ENCODE measurements at places on chromosomes 1 and 21.
A peak's percentile ranks its signal among the peaks of the same experiment; 100 is the strongest.

DNA sequence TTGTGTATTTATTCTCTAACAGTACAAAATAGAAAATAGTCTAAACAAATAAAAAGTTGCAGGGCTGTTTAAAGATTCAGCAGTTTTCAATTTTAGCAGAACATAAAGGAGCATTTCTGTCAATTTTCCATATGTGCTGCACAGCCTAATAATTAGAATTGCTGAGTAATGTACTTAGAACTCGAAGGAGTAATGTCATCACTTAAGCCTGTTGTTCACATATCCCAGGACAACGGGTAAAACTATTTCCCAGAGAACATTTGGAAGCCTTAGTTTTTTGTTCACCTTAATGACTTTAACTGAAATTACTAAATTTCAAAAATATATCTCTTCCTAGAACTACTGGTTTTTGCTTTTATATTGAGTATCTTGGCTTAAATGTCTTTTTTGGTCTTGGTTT is 81.6 kb downstream of the ZP4 start:
- H3K27me3 ChIP-seq: no peaks in the 10 kb centered on the region
- no peaks in the 10 kb centered on the region for H3K4me1 ChIP-seq
- no peak for DNase-seq
- no peaks in the 10 kb centered on the region for H3K36me3 ChIP-seq

GRCh38 chr21:25566645-25567044 is 40.6 kb downstream of the MRPL39 start:
- peaks cover 15% of the 10 kb centered on the region for H3K4me1 ChIP-seq
- H3K4me3 ChIP-seq: no peak overlapping the region
- H3K27ac ChIP-seq: peak overlapping the region; percentile 31
- H3K27me3 ChIP-seq: no peaks in the 10 kb centered on the region
- no peaks in the 10 kb centered on the region for H3K36me3 ChIP-seq

- H3K27me3 ChIP-seq: no peaks in the 10 kb centered on the region
- no peak for DNase-seq
- no peaks in the 10 kb centered on the region for H3K4me1 ChIP-seq
- no peaks in the 10 kb centered on the region for H3K36me3 ChIP-seq
Measured at GRCh38 chr1:203176273-203177035, 828 bp upstream of the MYBPH start.

DNA sequence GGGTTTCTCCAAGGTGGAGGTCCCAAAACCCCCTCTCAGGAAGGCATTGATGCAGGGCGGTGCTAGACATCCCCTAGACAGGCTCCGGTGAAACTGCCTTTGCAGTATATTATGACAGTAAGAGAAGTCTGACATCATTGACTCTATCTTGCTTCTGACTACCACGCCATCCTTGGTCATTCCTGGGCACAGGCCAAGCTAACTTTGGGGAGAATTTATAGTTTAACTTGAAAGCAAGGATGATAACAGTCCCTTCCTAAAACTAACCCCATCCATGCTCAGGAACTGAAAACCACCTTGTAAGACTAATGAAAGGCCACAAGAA is 30.3 kb downstream of the RSPH1 start:
- H3K4me1 ChIP-seq: peaks cover 33% of the 10 kb centered on the region
- H3K36me3 ChIP-seq: no peaks in the 10 kb centered on the region
- no peak overlapping the region for H3K27ac ChIP-seq
- H3K4me3 ChIP-seq: no peak overlapping the region
- no peaks in the 10 kb centered on the region for H3K27me3 ChIP-seq
- DNase-seq: no peak

DNA sequence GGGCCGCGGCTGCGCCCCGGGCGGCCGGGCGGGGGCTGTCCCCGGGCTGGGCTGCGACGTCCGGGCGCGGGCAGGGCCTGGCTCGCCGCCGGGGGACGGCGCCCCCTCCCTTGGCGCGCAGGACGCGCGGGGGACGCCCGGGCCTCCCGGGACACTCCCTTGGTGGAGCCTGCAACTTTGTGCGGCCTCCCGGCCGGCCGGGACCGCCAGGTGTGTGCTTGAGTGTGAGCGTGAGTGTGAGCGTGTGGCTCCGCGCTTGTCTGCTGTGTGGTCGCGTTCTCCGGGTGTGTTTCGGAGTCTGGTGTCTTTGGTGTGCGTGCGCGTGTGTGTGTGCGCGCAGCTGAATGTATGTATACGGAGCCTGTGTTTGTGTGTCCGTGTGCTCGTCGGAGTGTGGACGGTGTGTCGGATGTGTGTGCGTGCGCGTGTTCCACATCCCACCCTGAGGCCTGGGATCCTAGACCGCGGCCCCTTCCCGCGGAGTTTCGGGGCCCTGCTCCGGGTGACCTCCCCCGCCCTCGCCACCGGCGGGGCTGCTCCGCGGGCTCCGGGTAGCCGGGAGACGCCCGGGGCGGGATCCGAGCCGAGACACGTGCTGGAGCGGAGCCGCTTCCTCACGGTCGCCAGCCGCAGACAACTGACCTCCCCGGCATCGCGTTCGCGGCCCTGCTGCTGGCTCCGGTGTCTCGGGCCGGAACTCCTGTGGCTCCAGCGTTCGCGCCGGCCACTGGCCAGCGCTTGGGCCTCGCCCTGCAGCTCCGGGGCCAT is 1.7 kb downstream of the PTPRU start:
- peaks cover 22% of the 10 kb centered on the region for H3K4me1 ChIP-seq
- H3K27me3 ChIP-seq: peaks cover 5% of the 10 kb centered on the region

GRCh38 chr1:118989878-118990378 is 1.8 kb upstream of the TBX15 start:
- peaks cover 12% of the 10 kb centered on the region for H3K4me1 ChIP-seq
- H3K36me3 ChIP-seq: no peaks in the 10 kb centered on the region
- no peak overlapping the region for H3K4me3 ChIP-seq

- H3K27ac ChIP-seq: no peak overlapping the region
- H3K36me3 ChIP-seq: no peaks in the 10 kb centered on the region
- DNase-seq: no peak
Measured at GRCh38 chr1:27166929-27167328, 12.0 kb upstream of the SLC9A1 start.

GRCh38 chr1:80540149-80540548 is 1260.6 kb upstream of the ADGRL2 start:
- H3K27me3 ChIP-seq: no peaks in the 10 kb centered on the region
- H3K36me3 ChIP-seq: no peaks in the 10 kb centered on the region
- no peaks in the 10 kb centered on the region for H3K4me1 ChIP-seq

DNA sequence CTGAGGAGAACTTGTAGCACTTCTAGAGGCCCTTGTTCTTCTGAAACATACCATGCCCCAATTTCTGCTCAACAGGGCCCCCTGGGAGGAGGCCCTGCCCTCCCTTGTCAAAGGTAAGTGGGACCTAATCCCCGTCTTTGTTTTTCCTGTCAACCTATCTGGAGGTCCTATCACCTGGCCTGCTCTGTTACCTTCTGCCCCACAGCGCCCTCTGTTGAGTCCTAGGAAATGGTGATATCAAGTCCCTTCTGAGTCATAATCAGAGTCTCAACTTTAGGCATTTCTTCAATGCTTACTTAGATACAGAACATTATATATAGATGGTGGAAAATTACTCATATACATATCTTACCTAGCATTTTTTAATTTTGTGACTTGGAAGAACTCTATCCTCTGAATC is 28.2 kb upstream of the FCRL4 start:
- H3K4me3 ChIP-seq: no peak overlapping the region
- H3K27me3 ChIP-seq: peaks cover 3% of the 10 kb centered on the region
- H3K4me1 ChIP-seq: no peaks in the 10 kb centered on the region

GRCh38 chr1:203121186-203122015 is 6.1 kb upstream of the ADORA1 start:
- no peak overlapping the region for H3K4me3 ChIP-seq
- no peak overlapping the region for H3K27ac ChIP-seq
- H3K4me1 ChIP-seq: no peaks in the 10 kb centered on the region
- DNase-seq: no peak
- H3K36me3 ChIP-seq: no peaks in the 10 kb centered on the region

DNA sequence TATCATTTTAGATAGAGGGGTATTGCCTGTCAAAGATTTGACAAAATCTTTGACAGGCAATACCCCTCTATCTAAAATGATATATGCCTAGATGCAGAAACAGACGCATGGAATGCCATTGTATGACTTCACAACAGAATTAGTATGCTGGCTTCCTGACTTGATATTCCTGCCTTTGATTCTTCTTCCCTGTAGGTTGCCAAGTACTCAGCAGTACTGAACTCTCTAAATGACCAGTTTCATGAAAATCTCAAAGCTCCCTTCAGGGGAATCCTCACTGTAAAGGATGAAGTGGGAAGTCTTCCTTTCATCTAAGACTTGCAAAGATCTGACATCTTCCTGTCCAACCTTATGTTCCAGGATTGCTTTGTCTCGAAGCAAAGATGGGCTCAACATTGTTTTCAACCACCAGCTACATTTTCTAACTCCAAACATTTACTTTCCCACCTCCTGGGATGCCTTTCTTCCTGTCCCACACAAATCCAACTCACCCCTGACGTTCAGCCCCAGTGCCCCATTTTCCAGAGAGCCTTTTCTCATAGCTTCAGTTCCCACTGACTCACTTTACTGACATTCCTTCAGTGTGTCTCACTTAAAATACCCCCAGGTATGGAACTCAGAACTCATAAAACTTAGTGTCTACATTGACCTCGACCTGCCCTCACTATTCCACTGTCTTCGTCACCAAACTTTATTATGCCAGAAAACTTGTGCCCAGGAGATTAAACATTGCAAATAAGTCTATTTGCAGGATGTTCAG is 67.3 kb upstream of the KCNJ6 start:
- H3K27me3 ChIP-seq: no peaks in the 10 kb centered on the region
- no peak overlapping the region for H3K4me3 ChIP-seq
- H3K4me1 ChIP-seq: no peaks in the 10 kb centered on the region
- H3K27ac ChIP-seq: no peak overlapping the region
- no peaks in the 10 kb centered on the region for H3K36me3 ChIP-seq

DNA sequence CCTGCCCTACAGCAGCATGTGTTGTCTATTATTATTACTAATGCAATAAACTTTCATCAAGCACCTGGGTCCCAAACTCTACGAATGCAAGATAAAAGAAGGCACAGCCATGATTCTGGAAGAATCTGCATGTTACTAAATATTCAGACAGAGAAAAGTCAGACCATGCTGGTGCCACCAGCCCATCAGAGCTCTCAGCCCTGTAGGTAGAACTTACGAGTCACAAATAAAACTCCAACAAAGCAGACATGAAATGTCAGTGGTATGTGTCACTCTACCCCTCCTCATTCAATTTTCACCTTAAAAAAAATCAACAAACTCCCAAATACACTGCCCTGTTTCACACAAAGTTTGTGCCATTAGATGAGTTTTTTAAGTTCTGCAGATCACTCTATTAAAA is 62.4 kb upstream of the TIAM1 start:
- H3K36me3 ChIP-seq: no peaks in the 10 kb centered on the region
- peaks cover 32% of the 10 kb centered on the region for H3K4me1 ChIP-seq
- no peak for DNase-seq
